ENCODE measurements at places on chromosomes 2 and 18.

GRCh38 chr18:7566244-7566566 lies 911 bp upstream of the PTPRM start:
- DNase-seq = no peak

GRCh38 chr2:4140281-4140970 lies 437.1 kb downstream of the DCDC2C start:
- DNase-seq = no peak

DNA sequence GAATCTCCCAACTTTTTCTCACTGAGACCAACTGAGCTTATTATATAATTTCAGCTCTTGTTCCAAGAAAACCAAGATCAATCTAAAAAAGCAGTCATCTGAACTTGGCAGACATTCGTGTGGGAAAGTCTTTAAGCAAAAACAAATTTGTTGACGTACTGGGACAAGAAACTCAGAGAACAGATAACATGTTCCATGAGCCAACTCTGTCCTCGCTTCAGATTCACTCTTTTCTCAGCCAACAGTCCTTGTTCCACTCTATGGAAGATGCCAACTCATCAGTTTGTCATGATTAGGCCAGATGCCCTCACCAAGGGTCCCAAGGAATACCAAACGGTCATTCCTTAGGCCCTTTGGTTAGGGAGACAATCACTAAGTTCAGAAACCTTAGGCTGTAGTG lies 224.2 kb upstream of the CTAGE1 start:
- no peak for DNase-seq

- no peak for DNase-seq
These were observed 384.0 kb downstream of the STK39 start for GRCh38 chr2:167863377-167863776.

DNA sequence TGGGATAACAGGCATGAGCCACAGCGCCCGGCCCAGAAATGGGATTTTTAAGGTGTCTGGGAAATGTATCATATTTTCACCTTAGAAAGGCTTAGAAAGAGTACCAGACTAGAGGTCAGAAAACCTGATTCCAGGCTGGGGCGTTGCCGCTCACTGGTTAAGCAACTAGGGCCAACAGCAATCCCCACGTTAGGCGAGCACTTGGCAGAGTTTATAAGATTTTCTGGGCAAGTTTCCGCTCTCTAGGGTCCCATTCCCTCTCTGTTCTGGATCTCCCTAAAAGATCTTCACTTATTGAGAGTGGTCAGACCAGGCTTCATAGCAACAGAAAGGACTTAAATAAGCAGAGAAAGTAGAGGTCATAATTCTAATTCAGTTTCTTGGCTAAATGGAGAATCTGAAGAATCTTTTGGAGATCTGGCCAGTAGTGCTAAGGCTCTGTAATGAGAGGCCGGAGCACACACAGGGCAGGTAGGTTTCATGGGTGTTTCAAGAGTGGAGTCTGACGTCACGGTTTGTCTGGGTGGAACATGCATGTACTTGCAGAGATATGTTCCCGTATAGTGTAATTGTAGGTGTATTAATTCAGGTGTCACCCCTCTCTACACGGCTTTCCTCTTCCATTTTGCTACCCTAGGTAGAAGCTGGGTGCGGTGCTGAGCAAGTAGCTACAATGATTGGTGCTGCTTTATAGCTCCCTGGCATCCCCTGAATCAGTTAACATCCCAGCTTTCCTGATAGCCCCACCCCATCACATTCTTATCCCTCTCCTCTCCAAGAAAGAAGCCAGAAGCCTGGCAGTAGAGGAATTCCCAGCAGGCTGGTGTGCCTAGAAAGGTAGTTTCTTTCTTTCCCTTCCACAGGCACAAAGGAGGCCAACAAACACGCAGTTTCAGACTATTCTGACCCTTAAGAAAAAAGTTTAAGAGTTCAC lies 4.4 kb upstream of the SMAD7 start:
- no peak for DNase-seq

- no peak for DNase-seq
These were observed 825 bp upstream of the SCYGR1 start for GRCh38 chr2:227388537-227389011.

DNA sequence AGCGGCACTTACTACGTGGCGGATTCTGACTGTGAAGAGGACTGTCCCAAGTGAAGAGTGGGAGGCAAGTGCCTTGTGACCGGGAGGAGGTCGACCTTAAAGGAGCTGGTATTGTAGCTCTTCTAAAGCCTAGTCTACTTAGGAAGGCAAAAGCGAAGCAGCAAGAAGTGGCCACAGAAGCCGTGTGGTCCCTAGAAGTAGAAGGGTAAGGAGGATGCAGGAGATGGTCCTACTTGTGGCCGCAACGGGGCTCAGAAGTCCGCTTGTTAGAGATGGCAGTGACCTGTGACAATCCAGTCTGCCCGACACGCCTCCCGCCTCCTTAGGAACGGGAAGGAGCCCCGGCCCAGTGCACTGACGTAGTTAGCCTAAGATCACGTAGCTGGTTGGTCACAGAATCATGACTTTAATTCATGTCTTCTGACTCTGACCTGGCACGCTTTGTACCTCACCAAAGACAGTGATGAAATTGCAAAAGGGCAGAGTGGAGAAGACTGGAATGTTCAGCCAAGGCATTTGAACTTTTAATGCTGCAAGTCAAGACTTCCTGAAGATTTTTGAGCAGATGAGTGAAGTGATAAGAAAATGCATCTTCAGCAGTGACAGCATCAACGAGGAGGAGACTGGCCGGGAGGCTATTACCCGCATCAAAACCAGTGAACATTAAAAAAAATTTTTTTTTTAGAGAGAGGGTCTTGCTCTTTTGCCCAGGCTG lies 749 bp upstream of the EIF2AK3 start:
- DNase-seq = peak; percentile 90

DNA sequence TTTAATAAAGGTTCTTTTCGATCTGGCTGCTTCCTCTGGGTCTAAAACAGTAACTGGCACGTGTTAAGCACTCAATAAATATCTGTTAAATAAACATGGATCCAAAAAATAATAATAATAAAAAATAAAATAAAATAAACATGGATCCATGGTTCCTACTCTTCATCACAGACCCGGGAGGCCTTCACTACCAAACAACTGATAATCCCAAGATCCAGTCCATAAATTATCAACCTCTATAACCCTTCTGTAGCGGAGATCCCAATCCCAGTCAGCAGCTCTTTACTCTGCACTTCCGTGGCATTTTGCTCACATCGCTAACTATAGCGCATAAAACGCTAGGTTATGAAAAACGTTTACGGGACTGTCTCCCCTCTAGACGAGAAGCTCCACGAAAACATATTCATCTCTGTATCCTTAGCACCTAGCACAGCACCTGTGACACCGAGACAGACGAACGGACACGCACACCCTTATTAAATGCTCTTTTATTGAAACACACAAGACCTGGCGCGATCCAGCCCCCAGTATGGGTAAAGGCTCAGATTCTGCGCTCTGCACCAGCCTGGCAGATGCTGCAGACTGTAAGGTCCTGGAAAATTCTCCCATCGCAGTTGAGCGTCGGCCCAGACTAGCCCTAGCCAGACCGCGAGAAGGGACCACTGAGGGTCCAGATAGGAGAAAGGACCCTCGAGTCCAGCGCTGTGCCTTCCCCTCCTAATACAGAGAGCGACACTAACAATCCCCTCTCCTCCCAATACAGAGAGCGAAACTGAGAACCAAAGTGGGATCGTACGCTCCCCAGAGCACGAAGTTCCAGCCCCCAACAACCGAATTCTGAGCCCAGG lies 770 bp downstream of the NBAS start:
- DNase-seq = no peak

Measured in T-helper 2 cell treated with Interferon-gamma antibody and Interleukin-4, amounts not matched to agents 5 μg/mL and 100 μg/mL, for 36 hours (primary cell).